ENCODE measurements at places on chromosomes 3 and 15.

DNA sequence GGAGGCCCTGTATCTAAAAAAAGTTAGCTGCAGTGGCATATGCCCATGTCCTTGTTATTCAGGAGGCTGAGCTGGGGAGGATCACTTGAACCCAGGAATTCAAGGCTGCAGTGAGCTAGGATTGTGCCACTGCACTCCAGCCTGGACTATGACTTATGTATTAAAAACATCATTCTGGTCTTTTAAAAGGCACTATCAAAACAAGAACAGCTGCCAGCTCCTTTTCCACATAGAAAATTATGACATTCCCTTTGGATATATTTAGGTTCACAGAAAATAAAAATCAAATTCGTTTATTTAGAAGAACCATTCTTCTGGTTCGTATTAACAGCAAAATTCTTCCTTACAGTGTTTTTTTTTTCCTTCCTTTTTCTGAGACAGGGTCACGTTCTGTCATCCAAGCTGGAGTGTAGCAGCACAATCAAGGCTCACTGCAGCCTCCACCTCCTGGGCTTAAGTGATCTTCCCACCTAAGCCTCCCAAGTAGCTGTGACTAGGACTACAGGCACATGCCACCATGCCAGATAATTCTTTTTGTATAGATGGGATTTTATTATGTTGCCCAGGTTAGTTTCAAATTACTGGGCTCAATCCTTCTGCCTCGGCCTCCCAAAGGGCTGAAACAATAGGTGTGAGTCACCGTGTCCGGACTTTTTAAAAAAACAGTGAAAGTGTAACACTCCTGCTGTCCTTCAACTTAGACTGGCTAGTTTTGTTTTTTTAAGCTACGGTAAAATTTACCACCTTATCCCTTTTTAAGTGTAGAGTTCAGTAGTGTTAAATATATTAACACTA is 13.9 kb downstream of the ICE2 start:
- DNase-seq: no peak

DNA sequence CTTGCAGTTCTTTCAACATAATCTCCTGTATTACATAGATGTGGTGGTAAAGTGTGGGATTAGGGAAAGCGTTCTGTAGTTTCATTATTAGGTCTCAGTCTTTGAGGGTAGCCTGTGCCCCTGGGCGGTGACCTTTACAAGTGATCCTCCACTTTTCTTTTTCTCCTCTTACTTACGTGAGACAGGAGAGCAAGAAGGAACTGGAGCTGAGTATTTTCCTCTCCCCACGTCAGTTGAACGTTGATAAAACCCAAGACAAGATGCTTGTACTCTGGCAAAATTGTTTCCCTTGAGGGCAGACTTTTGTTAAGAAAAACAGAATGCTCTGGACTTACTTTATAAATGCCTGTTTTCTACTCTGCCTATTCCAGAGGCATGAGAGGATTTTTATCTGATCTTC is 378.7 kb downstream of the ZNF385D start:
- DNase-seq: no peak

GRCh38 chr3:31958701-31959152 is 22.3 kb downstream of the OSBPL10 start:
- DNase-seq: no peak

- no peak for DNase-seq
Measured at GRCh38 chr3:157089455-157090221, 70.3 kb downstream of the CCNL1 start.

DNA sequence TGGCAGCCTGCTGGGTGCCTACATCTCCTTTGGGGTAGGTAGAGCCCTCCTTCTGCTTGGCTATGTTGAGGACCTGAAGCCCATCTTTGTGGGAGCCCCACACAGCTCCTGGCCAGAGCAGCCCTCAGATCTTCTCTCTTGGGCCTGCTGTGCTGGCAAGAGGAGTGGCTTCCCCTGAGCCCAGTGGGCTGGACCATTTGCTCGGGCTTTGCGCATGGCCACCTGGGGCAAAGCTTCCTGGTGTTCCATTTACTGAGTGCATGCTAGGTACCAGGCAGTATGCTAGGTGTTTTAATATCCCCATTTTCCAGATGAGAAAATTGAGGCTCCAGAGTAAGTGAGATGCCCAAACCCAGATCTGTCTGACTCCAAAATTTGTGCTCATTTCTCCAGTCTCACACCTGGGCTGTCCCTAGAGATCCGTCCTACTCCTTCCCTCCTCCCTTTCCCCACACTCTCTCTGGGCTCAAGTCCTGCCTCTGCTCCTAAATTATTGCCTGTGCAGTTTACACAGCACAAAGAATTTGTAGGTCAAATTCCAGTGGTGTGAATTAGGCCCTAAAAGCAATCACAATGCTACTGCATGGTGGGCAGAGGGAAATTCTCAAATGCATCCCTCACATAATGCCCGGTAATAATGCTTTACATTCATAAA is 39.7 kb downstream of the SLC28A1 start:
- DNase-seq: no peak

GRCh38 chr15:101641129-101641764 is 10.9 kb downstream of the TM2D3 start:
- peak; percentile 40 for DNase-seq

DNA sequence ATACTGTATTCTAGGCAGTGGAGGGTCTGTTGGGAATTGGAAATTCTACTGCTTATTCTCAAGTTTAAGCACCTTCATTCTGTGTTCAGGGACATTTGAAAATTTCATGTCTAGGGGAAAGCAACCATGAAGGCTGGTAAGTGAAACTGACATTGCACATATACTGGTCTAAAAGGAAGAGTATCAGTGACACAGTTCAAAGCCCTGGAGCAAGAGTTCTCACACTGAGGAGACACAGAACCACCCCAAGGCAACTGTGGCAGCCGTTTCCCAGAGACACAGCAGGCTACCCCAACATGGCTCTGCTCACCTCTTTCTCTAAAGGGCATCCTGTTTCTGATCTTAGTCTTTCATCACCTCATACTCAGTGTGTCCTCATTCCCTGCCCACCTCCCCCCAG is 67.5 kb downstream of the KCNMB2 start:
- DNase-seq: no peak

Measured in stimulated activated CD8-positive, alpha-beta memory T cell treated with anti-CD3 and anti-CD28 coated beads, Interleukin-4, amount 100 ng/mL, for 1 hour (primary cell).